ENCODE measurements at places on chromosomes 6 and 20. TPM values are rescaled to one million over a fixed set of nuclear protein-coding genes. Genes with fewer than 3 reads are reported as not detected.

The LY6G6C gene
- polyA plus RNA-seq = not detected

The RAB32 gene
- 29.0 TPM for polyA plus RNA-seq

- no peak for DNase-seq
Measured at GRCh38 chr20:51333446-51333845, 209.1 kb downstream of the NFATC2 start.

GRCh38 chr6:43217351-43217750, 11.9 kb downstream of the DNPH1 start:
- DNase-seq = no peak

GRCh38 chr6:22590423-22590822, 21.1 kb downstream of the HDGFL1 start:
- DNase-seq = no peak
